ENCODE measurements at places on chromosomes 1 and 21.

- peak; percentile 27 for DNase-seq
These were observed 15.9 kb upstream of the SRSF4 start for GRCh38 chr1:29197590-29197924.

GRCh38 chr21:37915497-37915911 lies 753 bp downstream of the KCNJ6 start:
- DNase-seq: no peak

- DNase-seq: no peak
These were observed 27.0 kb downstream of the ZZZ3 start for GRCh38 chr1:77655431-77655974.

GRCh38 chr1:36871146-36871971 lies 163.0 kb downstream of the GRIK3 start:
- DNase-seq: no peak

DNA sequence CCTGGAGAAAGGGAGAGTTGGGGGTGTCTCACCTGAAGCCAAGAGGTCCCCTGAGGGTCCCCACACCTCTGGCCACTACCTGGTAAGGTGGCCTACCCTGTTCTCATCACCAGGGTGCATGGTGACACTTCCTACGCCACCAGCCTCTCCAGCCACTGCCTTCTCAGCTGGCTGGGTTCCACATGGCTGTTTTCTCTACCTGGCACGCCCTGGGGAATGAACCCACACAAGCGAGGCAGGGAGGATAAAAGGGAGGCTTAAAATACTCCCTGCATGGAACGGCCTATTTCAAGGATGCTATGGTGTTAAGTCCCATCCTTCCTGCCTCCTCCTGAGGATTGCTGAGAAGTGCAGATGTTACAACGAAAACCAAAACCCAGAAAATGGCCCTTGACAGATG lies 84.7 kb downstream of the PIK3CD start:
- DNase-seq: no peak

Measured in stimulated activated CD4-positive, alpha-beta T cell treated with anti-CD3 and anti-CD28 coated beads, Interleukin-4, amount 100 ng/mL, for 4 hours (primary cell).